ENCODE measurements at places on chromosomes 6 and 20. TPM values are rescaled to one million over a fixed set of nuclear protein-coding genes. Genes with fewer than 3 reads are reported as not detected.

Gene MPIG6B
- not detected for total RNA-seq

Gene THBD
- total RNA-seq: not detected

- DNase-seq: no peak
Observed at GRCh38 chr6:31172973-31173384, 2.5 kb upstream of the POU5F1 start.

DNA sequence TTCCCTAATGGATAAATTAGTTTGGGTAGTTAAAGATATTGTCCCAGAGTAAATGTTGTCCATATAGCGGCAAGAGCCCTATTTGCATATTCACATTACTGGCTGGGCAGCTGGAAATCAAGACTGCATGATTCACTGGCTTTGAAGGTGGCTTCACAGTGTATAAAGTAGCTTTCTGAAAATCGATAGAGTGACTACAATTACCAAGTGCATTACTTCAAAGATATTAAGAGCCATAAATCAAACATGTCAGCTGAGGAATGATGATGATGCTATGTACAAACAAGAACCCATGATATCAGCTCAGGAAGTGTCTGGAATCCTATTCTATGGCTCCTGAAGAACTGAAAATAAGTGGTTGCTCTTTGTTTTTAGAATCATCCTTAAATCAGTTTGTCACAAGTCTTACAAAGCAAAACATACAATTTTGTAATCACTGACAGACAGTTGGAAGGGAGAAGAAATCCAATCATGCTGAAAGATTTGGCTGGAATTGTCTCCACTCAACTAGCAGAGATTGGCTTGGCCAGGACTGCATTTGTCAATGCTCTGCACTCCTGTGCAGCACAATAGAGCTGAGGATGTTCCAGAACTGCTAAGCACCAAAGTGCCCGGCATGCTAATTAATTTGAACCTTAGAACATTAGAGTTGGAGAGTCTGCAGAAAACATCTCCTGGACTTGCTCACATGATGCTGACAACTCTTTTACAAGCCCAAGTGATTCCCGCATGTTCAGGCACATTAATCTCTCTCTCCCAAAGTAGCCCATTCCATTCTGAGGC, 77.9 kb upstream of the B3GAT2 start:
- DNase-seq: no peak

- no peak for DNase-seq
Observed at GRCh38 chr20:8427419-8428040, 295.5 kb downstream of the PLCB1 start.

GRCh38 chr6:40556023-40556422, 31.1 kb downstream of the LRFN2 start:
- DNase-seq: no peak

DNA sequence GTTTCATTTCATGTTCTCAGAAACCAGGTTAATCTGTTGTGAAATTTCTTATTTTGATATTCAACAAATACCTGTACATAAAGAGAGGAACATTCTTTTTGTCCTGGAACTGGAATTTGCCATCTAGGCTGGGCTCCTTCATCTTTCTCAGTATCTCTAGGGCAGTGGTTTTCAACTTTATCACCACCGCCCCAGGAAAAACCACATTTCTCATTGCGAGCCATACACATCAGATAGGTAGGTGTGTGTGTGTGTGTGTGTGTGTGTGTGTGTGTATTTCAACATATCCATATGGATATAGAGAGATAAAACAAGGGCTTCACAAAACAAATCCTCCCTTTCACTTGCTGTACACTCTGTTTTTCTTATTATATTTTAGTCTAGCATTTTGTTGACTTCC, 24.1 kb downstream of the BFSP1 start:
- no peak for DNase-seq

DNA sequence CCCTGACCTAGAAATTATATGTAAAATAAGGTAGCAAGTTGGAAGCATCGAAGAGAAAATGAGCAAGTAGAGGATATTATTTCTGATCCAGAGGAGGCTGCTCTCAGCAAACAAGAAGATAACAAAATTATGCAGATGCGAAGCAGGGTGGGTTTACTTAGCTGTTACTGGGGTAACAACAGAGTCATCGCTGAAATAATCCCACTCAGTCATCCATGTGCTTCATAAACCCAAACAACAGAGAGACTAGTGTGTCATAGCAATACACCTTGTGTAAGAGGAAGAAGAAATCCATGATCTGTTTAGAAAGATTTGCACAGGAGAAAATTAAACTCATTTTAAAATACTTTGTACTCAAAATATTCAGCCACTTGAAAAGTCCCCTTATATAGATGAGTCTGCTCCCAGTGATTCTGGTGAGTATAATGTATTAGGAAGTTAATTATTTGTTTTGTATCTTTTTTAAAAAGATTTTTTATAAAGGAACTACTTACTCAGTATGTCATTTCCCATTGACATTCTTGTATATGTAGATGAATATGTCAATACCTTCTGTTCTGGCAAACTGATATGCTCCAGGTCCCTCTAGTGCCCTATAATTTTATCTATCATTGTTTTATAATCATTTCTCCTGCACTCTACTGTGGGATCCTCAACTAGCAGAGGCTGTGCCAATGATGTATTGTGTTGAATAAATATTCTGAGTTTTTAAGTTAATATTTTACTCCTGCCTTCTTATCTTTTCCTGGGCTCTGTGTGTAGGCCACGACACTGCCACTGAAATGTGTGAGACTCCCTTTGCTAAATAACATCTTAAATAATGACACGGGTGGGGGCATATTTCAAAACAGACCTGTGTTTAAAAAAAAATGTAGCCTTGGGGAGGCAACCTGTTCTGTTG, 8.6 kb upstream of the HIVEP2 start:
- DNase-seq: no peak

- DNase-seq: no peak
Observed at GRCh38 chr6:10580570-10580969, 59.4 kb downstream of the GCNT2 start.

DNA sequence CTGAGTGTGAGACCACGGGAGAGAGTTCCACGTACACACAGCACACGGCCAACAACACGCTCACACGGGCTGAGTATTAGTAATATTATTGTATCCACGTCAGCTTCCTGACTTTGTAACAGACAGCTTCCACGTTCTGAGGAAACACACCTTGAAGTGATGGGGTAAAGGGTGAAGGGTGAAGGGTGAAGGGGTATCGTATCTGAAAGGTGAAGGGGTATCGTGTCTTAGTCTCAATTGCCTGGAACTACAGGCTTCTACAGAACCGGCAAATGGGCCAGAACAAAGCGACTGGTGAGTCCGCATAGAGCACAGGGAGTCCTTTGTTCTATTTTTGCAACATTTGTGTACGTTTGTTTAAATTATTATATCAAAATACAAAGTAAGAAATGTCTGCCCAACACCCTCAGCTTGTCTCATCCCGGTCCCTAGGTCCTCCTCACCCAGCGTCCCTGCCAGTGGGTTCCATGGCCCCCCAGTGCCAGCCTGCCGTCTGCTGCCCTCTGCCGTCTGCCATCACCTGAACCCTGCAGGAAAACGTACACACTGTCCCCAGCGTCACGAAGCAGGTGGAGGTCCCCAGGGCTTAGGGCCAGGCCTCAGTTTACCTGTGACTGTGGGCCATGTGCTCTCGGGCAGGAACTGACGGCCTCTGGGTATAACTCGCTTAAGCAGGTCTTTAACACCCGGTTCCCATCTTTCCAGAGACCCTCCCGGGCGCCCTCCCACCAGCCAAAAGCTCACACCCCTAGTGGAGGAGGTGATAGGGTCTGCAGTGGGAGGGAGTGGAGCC, 4.4 kb upstream of the HELZ2 start:
- no peak for DNase-seq

- peak; percentile 60 for DNase-seq
Observed at GRCh38 chr6:166515072-166515810, 71.2 kb downstream of the RAMACL start.

GRCh38 chr6:148565321-148565926, 181.4 kb upstream of the UST start:
- no peak for DNase-seq
